Common myeloid progenitor, CD34-positive (primary cell): ENCODE measurements at places on chromosomes 3 and 15.

DNA sequence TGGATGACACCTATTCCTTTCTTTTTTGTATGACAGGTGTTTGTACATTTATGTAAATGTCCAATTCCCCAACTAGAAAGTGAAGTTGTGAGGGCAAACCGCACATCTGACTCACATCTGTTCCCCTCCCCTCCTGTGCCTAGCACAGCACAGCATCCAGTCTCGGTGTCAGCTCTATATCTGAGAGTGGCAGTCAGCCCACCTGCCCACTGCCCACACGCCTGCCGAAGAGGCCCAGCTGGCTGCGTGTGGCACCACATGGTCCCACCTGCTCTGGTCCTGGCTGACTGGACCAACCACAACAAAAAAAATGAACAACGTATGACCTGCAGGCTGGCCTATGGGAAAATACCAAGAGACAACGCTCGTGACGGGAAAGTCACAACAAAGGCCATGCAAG is 62.8 kb downstream of the XXYLT1 start:
- no peak for DNase-seq

- no peak for DNase-seq
Observed at GRCh38 chr3:177878192-177878591, 658.0 kb upstream of the KCNMB2 start.

GRCh38 chr3:150128126-150128525 is 157.4 kb upstream of the PFN2 start:
- no peak for DNase-seq

DNA sequence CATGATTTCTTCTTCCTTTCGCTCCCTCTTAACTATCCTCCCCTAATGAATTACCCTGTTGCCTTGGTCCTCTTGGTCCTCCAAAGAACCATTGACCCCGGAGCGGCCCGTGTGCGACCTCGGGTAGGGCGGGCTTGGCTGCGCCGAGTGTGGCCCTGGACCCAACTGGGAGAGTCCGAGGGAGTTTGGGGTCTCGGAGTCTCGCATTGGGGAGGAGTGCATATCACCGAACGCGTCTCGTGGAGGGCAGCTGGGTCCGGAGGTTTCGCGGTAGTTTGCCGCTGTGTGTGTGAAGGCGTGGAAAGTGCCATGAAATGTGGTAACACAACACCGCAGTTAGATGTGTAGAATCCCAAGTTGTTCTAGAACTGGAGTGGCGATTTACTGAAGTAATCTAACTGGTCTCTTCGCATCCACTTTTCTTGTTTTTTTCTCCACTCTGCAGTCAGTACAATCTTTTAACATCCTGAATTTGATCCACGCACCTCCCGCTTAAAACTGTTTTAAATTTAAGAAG is 363 bp downstream of the GTF2E1 start:
- peak; percentile 62 for DNase-seq

DNA sequence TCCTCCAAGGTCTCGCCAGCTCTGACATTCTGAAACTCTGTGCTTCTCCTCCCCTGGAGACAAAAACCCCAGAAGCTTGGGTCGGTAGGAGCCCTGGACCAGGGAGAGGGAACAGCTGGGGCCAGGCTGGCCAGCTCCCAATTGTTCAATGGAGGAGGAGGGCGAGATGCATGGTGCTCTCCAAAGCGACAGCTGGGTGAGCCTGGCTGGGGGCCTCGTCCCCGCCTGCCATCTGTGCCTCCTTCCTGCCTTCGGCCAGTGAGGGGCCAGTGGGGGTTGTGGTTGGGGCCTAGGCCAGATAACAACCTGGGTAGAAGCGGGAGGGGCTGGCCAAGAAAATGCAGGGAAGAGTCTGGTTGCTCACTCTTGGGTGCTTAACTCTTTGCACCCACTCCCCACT is 79.4 kb downstream of the CORO2B start:
- peak; percentile 61 for DNase-seq

- no peak for DNase-seq
Observed at GRCh38 chr3:184135911-184136260, 728 bp downstream of the EIF2B5 start.

GRCh38 chr3:3798631-3799113 is 559 bp upstream of the LRRN1 start:
- DNase-seq: peak; percentile 42

DNA sequence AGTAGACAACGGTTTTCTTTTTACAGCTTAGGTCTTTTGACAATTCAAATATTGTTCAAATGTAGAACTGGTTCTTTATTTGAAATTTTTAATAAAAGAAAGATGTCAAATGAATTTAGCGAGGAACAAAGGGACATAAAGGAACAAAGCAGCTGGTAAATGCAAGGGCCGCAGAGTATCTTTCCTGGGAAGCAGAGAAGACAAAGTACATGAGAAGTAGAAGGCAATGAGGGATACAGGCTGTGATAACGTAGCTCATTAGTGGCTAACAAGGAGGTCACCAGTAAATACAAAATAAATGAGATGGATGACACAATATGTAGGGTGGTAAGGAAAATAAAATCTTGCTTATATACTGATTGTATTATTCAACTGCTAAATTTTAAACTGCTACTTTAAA is 762.8 kb downstream of the VGLL3 start:
- DNase-seq: no peak
